Fibroblast of gingiva (primary cell): ENCODE measurements at places on chromosomes 5 and 9.

DNA sequence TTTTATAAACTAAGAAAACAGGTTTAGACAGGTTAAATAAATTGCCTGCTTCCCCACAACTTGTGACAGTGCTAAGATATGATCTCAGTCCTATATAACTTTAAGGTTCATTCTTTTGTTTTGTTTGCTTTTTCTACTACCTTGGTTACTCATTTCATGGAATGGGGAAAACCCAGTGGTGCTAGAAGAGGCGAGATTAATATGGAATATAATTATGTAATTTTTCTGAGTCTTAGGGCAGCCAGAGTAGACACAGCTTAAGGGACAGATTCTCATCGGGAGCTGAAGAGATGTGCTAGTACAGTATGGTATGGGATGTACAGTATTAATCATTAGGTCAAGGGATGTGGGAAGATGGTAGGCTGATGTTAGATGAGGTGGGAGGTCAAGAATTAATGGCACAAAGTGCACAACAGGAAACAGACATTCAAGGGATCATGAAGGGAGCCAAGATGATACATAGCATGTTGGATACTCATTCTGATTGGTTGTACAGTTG lies 6.2 kb downstream of the TRIM32 start:
- no peak for DNase-seq

DNA sequence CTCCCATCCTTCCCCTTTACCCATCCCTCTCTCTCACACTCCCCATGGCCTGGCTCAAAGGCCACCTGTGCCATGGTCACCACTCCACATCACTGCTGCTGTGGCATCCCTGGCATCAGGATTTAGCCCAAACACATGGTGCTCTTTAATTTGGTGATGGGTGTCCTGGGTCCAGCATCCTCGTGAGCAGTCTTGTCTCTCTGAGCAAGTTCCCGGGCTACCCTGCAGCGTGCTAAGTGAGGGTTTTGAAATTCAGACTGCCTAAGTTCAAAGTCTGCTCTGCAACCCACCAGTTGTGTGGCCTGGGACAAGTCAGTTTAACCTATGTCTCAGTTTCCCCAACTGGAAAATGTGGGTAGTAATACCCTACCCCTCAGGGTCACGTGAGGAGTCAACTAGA lies 39.9 kb downstream of the WHRN start:
- DNase-seq: no peak

- peak; percentile 93 for DNase-seq
Observed at GRCh38 chr9:122159026-122159924, at the start of the genes MORN5 and NDUFA8. Gene MORN5 (plus strand): TSS chr9:122159908. CDS start chr9:122159973, 65 bp downstream. Gene NDUFA8 (minus strand): TSS chr9:122159779. CDS start chr9:122159677, 102 bp downstream.

DNA sequence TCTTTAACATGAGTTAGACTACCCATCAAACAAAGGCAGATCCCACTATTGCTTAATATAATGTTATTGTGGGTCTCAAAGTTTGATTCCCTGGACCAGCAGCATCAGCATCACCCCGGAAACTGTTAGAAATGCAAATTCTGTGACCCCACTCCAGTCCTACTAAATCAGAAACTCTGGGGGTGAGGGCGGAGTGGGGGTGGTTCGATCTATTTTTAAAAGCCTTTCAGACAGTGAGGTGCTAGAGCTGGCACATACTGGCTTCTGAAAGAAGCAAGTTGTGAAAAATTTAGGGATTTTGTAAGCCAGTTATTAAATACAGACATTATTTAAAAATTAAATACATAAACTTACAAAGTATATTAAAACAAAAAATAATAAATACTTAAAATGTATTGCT lies 513.2 kb downstream of the NFIB start:
- DNase-seq: no peak

GRCh38 chr5:62649025-62649424 lies 70.4 kb downstream of the LRRC70 start:
- no peak for DNase-seq

GRCh38 chr9:121992571-121993212 lies 100.4 kb downstream of the TTLL11 start:
- peak; percentile 62 for DNase-seq

DNA sequence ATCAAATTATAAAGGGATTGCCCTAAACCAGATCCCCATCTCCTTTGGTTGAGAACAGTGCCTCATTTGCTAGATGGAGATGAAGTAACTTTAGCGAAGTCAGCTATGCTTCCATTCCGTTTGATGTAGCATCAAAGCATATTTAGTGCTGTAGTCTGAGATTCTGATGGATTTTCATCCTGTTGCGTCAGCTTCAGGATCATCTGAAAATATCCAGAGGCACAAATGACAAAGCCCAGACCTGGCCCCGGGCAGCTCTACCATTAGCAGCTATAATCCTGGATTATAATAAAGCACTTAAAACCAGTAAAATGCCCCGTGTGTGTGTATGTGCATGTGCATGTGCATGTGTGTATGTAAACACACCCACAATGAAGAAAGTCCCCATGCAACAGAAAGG lies 44.7 kb downstream of the ERAP1 start:
- DNase-seq: no peak

GRCh38 chr5:110753600-110753999 lies 14.8 kb downstream of the SLC25A46 start:
- no peak for DNase-seq

GRCh38 chr5:170636801-170637477 lies 133.1 kb downstream of the KCNIP1 start:
- no peak for DNase-seq

DNA sequence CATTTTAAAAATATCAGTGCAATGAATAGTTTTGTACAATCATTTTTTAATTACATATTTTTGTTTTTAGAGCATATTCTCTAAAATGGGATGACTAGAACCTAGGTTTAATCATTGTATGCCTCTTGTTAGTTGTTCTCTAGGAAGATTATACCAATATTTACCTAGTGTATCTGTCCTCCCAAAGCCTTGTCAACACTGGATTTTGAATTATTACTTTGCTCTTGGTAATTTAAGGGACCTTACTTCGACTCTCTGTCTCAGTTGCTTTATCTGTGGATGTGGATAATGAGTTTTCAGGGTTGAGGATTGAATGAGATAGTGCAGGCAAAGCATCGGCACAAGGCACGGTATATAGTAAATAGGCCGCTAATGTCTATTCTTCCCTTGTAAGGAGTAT lies 10.9 kb upstream of the PIP5K1B start:
- no peak for DNase-seq

GRCh38 chr5:2256691-2257280 lies 374.1 kb upstream of the IRX4 start:
- DNase-seq: no peak

DNA sequence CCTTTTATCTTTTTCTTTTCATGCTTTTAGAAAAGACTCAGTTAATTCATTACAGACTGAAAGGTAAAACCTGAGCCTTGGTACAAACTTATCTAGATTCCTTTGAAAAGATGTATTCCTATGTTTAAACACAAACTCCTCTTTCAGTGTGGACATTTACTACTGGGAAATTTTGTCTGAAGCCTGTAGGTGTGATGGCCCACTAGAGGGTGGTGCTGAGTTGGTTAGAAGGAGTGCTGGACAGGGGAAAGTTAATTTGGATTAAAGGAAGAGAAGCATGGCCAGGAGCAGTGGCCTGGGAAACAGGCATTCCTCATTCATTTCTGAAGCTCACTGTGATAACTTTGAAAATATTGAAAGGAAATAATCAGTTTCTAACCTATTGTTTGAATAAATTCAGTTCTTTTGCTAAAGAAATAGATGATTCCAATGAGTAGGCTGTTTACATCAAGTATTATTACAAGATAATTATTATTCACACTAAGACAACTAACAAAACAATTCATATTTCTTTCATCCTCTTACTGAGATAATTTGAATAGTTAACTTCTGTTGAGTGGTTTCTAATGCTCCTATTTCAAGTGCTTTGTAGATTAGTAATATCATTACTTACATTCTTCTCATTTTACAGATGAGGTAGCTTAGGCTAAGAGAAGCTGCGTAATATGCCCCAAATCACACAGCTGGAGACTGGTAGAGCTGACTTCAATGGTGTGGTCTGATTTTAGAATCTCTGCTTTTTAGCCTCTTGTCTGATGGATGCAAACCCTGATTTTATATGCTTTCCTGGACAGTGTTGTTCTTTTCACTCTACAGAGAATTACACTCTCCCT lies 150.9 kb downstream of the ADGRV1 start:
- peak; percentile 7 for DNase-seq

DNA sequence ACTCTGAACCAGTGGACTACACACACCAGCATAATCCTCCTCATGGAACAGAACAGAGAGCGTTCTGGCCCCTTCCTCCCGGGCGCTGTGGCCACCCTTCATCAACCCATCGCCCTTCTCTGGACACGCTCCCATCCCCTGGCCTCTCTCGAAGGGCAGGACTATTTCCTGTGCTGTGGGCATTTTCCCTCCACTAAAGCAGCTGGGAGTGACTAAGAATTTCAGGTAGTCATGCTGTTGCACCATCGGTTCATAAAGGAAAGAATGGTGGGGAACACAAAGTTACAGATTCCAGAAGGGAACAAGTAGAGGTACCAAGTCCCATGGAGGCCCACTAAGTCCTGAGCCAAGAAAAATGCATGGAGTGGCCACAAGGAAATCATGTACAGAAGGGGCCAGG lies 68.6 kb downstream of the EPB41L4B start:
- DNase-seq: no peak

- peak; percentile 39 for DNase-seq
Observed at GRCh38 chr9:120876842-120877240, at the start of gene PHF19. Gene PHF19 (minus strand): TSS chr9:120877188. CDS start chr9:120874741, 2,447 bp downstream.
